T follicular helper cell (primary cell): ENCODE measurements at places on chromosomes 3 and 15.

GRCh38 chr15:83092309-83092976 lies 15.0 kb upstream of the TM6SF1 start:
- DNase-seq = no peak

DNA sequence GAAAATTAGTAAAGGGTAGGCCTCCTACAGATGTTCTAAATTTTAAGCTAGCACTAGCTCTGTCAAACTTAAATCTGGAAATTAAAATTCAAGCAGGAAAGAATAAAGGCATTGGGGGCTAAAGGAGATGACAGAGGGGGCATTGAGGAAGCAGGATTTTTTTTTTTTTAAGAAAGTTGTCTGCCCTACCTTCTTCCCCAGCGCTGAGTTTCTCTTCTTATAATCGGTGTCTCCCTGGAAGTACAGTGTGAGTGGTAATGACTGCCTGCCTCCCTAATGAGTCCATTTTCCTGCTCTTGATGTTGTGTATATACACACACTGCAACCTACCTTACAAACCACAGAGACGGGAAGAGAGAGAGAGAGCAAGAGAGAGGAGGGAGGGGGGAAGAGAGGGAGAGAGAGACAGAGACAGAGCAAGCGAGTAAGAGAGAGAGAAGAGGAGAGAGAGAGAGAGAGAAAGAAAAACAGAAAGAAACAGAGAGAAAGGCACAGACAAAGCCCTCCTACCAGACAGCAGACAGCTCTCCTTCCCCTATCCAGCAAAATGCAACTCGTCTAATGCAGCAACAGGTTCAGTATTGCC lies 47.0 kb downstream of the ZBTB20 start:
- DNase-seq = no peak

GRCh38 chr3:191762323-191762960 lies 301.5 kb downstream of the PYDC2 start:
- no peak for DNase-seq

DNA sequence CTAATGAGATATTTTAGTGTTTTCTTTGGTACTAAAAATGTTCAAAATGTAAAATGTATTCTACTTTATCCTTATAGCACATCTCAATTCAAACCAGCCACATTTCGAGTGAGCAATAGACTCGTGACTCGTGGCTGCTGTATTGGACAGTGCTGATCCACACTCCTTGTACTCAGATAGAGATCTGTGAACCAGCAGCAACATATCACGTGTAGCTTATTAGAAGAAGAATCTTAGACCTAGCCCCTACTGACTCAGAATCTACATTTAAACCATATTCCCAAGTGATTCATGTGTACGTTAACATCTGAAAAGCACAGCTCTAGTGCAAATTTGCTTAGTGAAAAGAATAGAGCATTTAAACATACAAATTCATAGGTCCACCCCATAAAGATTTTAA lies 130.9 kb downstream of the IL1RAP start:
- DNase-seq = no peak

GRCh38 chr3:12392101-12392878 lies 92.0 kb upstream of the TSEN2 start:
- DNase-seq = no peak

- no peak for DNase-seq
Observed at GRCh38 chr15:32834156-32834555, 116.4 kb downstream of the GREM1 start.

- DNase-seq = no peak
Observed at GRCh38 chr3:29871087-29871486, 590.2 kb downstream of the RBMS3 start.

DNA sequence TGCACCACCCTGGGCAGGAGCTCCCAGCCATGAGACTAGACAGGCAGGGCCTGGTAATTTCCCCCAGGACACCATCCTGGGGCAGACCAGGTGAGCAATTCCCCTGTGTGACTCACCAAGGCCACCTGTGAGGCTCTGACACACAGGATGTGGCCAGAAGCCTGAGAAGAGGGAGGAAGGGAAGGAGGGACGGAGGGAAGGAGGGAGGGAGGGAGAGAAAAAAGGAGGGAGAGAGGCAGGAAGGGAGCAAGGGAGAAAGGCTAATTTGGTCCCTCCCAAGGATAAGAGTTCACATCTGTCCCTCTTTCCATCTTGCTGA lies 25.9 kb downstream of the WNT7A start:
- DNase-seq = no peak

GRCh38 chr3:96000966-96001365 lies 813.4 kb upstream of the EPHA6 start:
- no peak for DNase-seq

DNA sequence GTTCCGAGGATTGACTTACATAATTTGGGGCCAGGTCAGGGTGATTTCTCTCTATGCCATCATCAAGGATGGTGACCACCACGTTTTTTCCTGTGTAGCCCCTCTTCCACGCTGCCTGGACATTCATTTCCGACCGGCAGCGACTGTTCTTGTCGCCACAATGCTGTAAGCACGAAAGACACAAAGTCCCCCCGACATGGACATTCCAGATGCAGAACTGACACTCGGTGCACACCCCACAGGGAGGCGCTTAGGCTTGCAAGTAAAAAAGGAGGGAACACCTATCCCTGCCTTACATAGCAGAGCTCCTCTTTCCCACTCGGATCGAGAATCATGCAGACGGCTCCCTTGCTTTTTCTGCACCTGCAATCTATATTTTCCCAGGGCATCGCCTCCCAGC lies 58.2 kb downstream of the PCSK6 start:
- no peak for DNase-seq

DNA sequence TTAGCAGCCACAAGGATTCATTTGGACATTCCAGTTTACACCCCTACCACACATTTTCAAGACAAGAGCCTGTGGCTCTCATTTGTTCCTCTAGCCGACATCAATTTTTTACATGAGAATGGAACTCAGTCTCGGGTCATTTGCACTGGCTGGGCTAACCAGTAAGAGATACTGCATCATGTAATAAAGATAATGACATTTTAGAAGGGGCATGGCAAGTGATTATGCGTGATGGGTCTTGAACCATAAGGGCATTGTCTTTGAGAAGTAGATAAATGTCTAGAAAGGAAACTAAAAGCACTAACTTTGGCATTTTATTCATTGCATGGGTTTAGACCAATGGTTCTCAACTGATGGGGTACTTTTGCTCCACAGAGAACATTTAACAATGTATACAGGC lies 146.0 kb upstream of the GRM7 start:
- DNase-seq = no peak

GRCh38 chr3:69504232-69504631 lies 118.3 kb upstream of the FRMD4B start:
- no peak for DNase-seq
